COR-L47 (cell line): ENCODE measurements at places on chromosomes 12 and 14.

GRCh38 chr14:103418481-103418818, 33.2 kb downstream of the MARK3 start:
- no peak for DNase-seq

DNA sequence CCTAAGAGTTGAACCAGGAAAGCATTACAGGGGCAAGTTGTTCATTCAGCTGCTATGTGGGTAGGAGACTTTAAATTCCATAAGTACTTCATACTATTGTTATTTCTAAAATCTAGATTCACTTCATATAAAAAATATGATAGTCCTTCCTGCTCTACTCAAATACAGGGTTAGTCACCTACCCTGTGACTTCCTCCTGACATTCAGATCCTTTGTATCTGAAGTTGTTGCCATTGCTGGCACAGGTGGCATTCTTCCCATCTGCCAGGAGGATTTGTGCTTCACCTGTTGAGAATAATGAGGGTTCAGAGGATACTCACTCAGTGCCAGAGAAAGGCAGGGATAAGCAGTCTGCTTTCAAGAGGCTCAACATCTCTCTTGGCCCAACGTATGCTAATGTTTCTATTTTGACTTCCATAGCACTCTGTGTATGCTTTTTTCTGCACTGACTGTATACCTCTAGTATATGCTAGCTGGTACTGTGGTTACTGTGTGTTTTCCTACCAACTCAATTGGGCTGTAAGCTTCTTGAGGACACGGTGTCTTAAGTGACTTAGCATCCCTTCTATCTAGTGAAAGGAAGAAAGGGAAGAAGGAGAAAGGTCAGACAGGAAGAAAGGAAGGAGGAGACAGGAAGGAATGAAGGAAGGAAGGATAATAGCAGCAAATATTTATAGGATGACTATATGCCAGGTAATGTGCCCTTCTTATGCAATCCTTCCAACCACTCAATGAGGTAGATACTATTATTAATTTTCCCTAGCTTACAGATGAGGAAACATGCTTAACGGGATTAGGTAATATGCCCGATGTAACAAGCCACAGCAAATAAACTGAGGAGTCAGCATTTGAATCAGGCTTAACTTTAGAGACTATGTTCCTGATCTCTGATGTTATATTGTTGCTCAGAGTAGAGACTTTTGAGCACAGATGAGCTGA, 38.5 kb upstream of the FGF6 start:
- no peak for DNase-seq

DNA sequence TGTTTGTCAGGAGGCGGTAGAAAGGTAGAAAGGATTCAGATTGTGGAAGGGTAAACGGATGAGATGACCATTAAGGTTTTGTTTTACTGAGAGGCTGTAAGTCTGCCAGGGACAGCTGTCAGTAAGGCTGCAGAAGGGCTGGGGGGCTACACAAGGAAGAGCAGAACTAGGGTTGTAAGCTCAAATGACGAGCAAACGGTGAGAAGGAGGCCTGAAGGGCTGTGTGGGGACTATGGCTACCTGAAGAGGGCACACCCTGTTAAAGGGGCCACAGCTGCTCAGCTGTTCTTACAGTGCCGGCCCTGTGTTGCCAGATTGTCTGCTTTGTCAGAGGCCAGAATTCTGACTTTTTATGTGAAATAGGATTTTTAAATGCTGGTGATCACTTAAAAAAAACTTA, 19.1 kb downstream of the VASH1 start:
- DNase-seq: no peak

DNA sequence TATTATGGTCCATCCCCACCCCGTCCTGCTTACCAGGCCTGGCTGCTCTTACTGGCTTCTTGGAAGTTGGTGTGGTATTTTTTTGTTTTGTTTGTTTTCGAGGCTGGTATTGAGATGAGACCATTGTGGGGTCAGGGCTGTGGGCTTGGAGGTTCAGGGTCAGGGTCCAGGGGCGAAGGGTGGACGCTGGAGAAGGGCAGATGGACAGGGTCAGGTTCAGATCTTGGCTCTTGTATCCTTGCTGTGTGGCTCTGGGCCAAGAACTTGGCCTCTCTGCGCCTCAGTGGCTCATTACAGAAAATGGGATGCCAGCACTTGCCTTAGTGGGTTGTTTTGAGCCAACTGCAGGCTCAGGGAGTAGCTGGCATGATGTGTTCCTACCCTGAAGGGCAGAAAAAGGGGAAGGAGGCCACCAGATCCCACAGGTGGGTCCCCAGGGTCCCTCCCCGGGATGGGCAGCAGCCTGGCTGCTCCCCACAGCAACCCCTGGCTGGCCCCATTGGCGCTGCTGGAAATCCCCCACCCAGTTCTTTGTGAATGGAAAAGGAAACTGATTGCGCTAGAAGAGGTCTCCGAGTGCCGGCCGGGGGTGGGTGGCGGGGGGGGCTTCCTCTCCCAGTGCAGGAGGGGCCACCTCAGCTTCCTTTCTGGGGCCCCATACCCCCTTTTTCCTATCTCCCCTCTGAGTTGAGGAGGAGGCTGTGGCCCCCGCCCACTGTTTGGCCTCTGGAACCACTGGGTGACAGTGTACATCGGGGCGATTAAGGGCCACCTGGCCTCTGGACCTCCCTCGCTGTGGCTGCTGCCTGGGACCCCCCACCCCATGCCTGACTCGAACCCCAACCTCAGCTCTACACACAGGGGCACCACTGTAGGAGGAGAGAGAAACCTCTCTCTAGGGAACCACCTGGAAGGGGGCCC, 25.0 kb downstream of the SH2B3 start:
- DNase-seq: no peak

GRCh38 chr14:42469637-42470426, 863.2 kb downstream of the LRFN5 start:
- no peak for DNase-seq

- no peak for DNase-seq
These were observed 311.1 kb downstream of the SLC6A15 start for GRCh38 chr12:84601483-84601882.

DNA sequence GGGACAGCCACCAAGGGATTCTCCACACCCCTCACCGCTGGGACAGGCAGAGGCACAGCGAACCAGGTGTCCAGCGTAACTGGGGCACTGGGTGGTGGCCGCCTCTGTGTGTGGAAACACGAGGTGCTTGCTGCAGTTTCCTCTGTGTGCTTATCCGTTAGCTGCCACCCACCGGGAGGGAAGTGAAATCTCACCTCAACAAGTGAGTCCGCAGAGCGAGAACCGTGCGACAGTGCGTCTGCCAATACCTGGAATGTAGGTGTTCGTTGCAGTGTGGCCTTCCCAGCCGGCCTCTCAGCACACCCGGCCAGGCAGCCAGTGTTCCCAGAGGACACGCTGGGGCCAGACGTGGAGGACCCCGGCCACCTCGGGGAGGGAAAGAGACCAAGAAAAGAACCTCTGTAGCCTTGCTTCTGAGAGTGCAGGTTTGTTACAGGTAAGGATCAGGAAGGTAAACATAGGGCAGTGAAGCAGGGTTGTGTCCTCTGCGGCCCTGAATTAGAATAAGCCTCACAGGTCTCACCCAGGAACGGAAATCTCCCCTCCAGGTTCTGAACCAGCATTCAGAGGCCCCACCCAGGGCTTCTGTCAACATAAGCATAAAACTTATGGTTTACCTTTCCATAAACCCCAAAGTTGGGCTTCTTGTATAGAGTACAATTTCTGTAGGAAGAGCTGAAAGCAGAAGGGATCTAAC, 1.5 kb downstream of the BCL2L14 start:
- no peak for DNase-seq

- no peak for DNase-seq
These were observed 21.3 kb downstream of the MLXIP start for GRCh38 chr12:122099856-122100255.

GRCh38 chr12:65655074-65655493, 169.2 kb upstream of the HMGA2 start:
- no peak for DNase-seq

GRCh38 chr12:71730936-71731335, 23.7 kb upstream of the RAB21 start:
- DNase-seq: no peak

DNA sequence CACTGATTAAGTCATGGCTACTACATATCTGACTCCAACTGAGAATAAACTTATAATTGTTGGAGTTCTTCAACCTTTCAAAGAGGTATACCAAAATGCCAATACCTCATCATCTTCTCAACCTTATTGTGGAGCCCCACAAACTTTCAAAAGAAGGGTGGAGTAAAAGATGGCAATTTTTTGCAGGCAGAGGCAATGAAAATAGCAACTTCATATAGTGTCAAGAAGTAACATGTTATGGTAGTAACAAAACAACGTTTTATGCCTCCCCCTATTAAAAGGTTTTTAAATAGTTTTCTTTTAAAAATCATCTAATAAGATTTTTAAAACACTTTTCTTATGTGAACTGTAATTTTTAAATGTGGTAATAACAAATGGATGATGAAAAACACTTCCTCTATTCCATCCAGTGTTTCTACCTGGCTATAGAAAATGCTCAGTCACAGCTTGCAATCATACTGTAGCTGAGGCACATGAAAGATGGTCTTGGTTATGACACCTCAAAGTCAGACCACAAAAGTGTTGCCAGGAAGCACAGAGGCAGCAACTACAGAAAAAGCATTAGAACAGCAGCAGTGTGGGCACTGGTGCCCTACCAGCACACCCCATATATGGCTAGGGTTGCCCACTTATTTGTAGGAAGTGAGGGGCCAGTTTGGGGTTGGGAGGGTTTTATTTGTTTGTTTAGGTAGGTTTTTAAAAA, 7.0 kb downstream of the PPP1R12A start:
- DNase-seq: no peak

DNA sequence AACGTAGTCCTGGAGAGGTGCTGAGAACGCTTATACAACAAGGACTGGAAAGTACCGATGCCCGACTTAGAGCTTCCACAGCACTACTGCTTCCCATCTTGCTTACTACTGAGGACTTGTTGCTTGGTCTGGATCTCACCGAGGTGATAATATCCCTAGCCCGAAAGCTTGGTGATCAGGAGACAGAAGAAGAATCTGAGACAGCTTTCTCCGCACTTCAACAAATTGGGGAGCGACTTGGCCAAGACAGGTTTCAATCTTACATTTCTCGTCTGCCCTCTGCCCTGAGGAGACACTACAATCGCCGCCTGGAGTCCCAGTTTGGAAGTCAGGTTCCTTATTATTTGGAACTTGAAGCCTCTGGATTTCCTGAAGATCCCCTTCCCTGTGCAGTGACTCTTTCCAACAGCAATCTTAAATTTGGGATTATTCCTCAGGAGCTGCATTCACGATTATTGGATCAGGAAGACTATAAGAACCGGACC, 1.1 kb downstream of the TOGARAM1 start:
- no peak for DNase-seq

DNA sequence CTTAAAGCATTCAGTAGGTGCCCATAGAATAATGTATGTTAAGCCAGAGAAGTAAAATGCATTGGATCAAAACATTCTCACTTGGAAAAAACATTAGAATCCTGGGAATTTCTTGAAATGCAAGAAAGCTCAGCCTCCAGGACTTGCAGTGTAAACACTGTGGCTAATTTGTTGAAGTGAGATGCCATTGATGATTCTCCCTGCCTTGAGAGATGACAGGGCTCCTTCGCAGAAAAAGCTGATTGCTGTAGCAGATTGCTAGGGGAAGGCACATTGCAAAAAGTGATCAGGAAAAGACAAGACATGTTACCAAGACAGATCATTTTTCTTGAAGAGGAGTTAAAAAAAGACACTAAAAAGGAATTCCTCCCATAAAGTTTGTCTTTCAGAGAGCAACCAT, 204.2 kb upstream of the HMGA2 start:
- no peak for DNase-seq

- DNase-seq: no peak
These were observed 27.0 kb upstream of the OS9 start for GRCh38 chr12:57666897-57667296.
